ENCODE measurements at places on chromosomes 1 and 21. TPM values are rescaled to one million over a fixed set of nuclear protein-coding genes. Genes with fewer than 3 reads are reported as not detected.
A peak's percentile ranks its signal among the peaks of the same experiment; 100 is the strongest.

GRCh38 chr1:87404296-87404695, 75.6 kb downstream of the LMO4 start:
- DNase-seq = no peak

The FALEC gene
- total RNA-seq = 1.3 TPM

The TINAGL1 gene
- 60.5 TPM for total RNA-seq

DNA sequence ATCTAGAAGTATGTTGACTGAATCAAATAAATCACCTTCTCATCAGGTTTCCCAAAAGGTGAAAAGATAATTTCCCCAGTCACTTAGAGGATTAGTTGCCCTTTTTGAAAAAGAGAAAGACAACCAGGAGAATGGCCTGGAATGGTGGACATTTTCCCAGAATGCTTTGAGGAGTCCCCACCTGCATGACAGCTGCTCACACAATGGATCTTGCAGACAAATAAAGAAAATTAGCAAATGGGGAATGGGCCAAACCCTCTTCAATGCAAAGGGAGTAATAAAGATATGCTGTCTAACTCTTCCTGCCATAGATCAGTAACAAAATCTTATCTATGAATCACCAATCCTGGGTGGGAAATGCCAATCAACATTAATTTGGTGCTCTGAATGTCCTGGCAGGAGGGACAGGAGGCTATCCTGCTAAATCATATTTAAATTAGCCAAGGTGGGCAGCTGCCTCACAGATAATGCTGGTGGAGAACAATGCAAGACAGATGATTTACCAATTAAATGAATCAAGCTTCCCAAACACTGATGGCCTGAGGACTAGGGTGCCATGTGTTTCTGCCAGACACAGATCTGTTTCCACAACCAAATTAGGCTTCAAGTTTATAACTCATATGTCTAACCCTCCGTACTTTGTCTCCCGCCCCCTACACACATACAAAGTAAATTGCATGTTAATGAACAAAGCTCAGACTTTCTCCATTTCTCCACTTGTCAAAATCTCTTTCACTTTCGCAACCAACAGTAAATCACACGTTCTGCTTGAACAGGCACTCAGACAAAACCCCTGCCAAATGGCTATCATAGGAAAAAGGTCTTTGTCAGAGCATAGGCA, 488.0 kb upstream of the PLXNA2 start:
- DNase-seq = no peak

The CNTN2 gene
- not detected for total RNA-seq

GRCh38 chr1:82441402-82441801, 640.7 kb downstream of the ADGRL2 start:
- no peak for DNase-seq

- no peak for DNase-seq
These were observed 15.4 kb downstream of the ANGPTL7 start for GRCh38 chr1:11204396-11205190.

GRCh38 chr21:32457360-32457840, 44.9 kb downstream of the EVA1C start:
- peak; percentile 65 for DNase-seq

DNA sequence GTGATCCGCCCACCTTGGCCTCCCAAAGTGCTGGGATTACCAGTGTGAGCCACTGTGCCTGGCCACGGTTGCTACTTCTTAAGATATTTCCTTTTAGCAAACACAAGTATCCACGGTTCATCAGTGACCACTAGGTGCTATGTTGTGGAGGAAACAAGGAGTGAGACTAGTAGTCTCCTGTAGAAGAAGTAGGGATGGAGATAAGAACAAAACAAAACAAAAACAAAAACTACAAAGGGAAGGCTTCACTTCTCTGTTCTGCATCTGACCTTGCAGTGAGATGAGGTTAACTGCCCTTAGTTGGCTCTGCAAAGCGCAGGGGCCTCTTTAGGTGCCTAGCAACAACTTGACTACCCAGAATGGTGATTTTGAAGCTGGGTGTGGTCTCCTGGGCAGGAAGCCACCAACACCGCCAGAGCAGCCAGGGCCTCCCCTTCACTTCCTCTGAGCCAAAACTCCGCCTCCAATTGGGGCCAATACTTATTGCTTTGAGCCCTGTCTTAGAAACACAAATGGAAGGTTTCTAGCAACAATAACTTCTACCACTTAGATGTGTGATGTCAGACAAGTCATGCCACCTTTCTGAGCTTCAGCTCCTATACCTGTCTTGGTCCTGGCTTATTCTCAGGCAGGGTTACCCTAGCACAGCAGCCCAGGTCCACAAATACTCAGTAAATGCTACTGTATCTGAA, 12.8 kb upstream of the CDC42 start:
- DNase-seq = peak; percentile 59

- DNase-seq = peak; percentile 76
These were observed 66.6 kb downstream of the BCAR3 start for GRCh38 chr1:93614986-93615581.

The TNFRSF4 gene
- 0.43 TPM for total RNA-seq

GRCh38 chr21:29379517-29380054, 80.9 kb downstream of the BACH1 start:
- DNase-seq = no peak
